ENCODE measurements at places on chromosomes 1 and 21.
A peak's percentile ranks its signal among the peaks of the same experiment; 100 is the strongest.

GRCh38 chr1:77825131-77825709, 45.8 kb downstream of the MIGA1 start:
- no peaks in the 10 kb centered on the region for H3K27me3 ChIP-seq
- DNase-seq: peak; percentile 72
- peak overlapping the region; percentile 56 for H3K27ac ChIP-seq
- peaks cover 6% of the 10 kb centered on the region for H3K4me1 ChIP-seq

GRCh38 chr1:229285440-229285839, 14.5 kb downstream of the RAB4A start:
- H3K27ac ChIP-seq: no peak overlapping the region
- H3K4me1 ChIP-seq: no peaks in the 10 kb centered on the region
- H3K4me3 ChIP-seq: no peak overlapping the region
- DNase-seq: no peak
- H3K27me3 ChIP-seq: no peaks in the 10 kb centered on the region
- H3K36me3 ChIP-seq: no peaks in the 10 kb centered on the region

DNA sequence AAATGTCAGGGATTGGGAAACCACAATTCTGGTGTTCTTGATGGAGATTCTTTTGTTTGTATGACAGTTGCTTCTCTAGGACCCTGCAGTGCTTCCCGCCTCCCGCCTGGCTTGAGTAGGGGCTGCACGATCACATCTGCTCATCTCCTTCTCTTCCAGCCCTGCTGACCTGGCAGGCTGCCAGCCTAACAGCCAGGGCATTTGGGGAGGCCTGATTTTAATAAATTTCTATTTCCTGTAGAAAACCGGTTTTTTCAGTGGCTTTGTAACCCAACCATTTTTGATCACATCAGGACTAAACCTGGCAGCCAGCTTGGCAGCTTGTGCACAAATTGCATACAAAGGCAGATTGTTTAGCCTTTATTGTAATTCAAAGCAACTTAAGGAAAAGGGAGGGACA, 78.9 kb downstream of the UBE2U start:
- no peaks in the 10 kb centered on the region for H3K27me3 ChIP-seq
- H3K27ac ChIP-seq: no peak overlapping the region
- H3K4me3 ChIP-seq: no peak overlapping the region
- no peak for DNase-seq

GRCh38 chr1:206094024-206094423, 23.2 kb downstream of the AVPR1B start:
- no peaks in the 10 kb centered on the region for H3K27me3 ChIP-seq
- no peak overlapping the region for H3K4me3 ChIP-seq
- H3K4me1 ChIP-seq: no peaks in the 10 kb centered on the region
- H3K27ac ChIP-seq: no peak overlapping the region

DNA sequence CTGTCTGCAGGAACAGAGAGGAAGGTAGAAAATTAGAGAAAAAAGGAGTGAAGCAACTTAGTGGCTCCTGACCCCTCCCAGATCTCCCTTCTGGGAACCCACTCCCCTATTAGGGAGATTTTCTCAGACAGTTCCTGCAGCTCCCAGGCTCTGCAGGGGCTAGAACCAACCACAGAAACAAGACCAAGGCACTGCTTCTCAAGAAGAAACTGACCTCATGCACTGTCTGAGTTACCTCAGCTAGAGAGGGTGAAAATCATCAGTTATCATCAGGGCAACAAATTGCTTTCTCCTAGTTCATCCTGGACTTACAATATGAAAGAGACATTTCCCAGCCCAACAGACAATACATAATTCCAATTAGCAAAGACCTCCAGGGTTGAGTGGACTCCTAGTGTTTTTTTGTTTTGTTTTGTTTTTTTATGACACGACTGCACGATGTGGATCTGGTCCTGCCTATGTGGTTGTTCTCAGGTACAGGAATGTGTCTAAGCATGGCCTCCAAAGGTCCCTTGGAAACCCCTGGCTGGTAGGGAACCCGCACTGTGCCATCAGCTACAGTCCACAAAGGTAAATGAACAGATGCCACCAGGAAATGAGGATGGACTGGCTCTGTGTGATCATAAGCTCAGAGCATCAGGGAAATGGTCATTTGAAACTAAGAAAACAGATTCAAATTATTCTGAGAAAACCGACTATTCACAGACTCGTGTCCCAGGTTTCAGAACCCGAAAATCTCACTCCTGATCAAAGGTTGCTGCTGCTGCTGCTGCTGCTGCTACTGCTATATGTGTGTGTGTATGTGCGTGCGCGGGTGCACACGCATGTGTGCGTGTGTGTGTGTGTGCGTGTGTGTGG, 65.3 kb downstream of the LAMC2 start:
- no peak for DNase-seq
- no peaks in the 10 kb centered on the region for H3K36me3 ChIP-seq
- H3K27me3 ChIP-seq: no peaks in the 10 kb centered on the region
- no peak overlapping the region for H3K4me3 ChIP-seq
- no peak overlapping the region for H3K27ac ChIP-seq
